Stimulated activated naive CD4-positive, alpha-beta T cell (primary cell): ENCODE measurements at places on chromosomes 7 and 10.

- DNase-seq, result no peak
Observed at GRCh38 chr10:103574097-103575061, 80.9 kb downstream of the NEURL1 start.

DNA sequence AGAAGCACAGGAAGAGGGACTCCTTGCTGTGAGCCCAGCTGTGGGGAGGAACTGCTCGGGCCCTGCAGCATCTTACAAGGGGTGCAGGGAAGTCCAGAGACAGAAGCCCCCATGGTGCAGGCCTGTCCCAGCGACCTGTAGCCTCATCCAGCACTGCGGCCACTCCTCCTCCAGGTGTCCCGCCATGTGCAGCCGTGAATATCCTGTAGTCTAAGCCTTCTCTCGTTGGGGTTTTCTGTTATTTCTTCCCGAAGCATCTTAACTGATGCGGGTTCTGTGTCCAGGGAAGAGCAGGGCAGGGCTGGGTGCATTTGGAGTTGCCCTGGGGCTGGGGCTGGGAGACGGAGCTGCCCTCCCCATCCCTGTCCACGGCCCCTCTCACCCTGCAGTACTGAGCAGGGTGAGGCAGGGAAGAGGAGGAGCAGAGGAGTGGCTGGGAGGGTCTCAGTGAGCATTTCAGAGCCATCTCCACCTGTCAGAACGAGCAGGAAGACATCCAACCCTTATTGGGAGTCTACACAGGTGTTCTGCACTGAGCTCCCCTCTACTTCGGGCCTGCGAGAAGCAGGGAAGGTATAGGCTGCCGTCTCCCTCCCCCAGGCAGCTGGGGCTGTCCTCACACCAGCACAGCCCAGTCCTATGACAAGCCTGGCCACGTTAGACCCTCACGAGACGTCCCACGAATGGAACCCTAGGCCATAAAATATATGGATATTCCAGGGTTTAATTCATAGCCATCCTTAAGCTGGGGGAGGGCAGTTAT lies 494.5 kb downstream of the DNAJB6 start:
- DNase-seq, result no peak

GRCh38 chr10:43251419-43252165 lies 15.3 kb downstream of the RASGEF1A start:
- no peak for DNase-seq

- no peak for DNase-seq
Observed at GRCh38 chr10:116430288-116430687, 2.6 kb downstream of the PNLIPRP3 start.

DNA sequence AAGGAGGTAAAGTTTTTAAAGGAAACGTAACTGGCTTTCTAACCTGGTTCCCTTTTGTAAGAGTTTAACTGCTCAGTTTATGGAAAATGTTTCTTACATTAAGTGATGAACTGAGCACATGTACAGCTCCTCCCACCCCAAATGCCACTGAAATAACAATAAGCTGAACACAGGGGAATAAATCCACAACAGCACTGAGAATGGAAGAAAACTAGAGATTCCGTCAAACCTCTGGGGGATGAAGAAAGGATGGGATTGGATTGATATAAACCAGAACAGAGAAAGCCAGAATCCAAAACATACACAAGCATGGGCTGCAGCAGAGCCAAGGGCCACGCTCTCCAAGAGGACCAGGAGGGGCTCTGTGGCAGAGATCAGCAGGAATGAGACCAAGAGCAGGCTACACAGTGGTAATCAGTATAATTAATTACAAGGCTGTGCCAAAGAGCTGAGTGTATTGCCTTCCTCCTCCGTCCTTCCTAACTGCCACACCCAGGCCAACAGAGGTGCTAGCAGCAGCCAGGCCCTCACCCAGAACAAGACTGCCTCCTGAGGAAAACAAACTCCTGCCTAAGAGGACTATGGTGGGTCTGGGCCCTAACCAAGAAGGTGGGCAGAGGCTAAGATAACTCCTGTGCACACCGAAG lies 73.9 kb downstream of the KIAA1549 start:
- DNase-seq, result no peak

DNA sequence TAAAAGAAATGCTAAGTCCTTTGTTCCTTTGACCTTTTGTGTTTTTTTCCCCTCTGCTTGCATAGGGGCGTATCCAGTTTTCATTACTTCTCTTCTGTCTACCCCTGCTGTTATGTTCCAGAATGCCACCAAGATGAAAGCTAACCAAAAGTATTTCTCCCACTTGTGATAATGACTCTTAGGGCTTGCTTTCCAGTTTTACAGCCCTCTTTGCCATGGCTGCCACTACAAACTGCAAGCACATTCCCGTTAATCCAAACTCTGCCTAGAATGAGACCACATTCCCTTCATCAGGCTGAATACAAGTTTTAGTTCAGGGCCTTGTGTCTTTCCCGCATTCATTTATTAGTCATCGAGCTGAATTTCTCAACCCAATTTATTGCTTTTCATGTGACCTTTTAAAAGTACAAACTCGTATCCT lies 23.6 kb upstream of the CD36 start:
- no peak for DNase-seq

DNA sequence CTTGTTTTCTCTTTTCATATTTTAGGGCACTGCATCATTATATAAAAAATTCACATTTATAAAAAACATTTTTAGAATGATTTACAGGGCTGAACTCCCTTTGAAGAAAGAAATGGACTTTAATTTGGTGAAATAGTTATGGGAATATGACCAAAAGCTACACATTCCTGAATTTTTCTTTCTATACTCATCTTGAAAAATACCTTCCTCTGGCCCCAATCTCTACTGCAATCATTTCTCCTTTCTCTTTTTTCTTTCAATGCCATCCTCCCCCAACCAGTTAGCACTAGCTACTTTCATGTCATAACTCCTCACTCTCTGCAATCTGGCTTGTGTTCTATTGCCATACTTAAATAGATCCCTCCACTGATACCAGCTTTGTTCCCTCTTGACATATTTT lies 6.2 kb downstream of the WNT8B start:
- DNase-seq, result no peak

- no peak for DNase-seq
Observed at GRCh38 chr10:123868038-123869019, 23.3 kb downstream of the CPXM2 start.

DNA sequence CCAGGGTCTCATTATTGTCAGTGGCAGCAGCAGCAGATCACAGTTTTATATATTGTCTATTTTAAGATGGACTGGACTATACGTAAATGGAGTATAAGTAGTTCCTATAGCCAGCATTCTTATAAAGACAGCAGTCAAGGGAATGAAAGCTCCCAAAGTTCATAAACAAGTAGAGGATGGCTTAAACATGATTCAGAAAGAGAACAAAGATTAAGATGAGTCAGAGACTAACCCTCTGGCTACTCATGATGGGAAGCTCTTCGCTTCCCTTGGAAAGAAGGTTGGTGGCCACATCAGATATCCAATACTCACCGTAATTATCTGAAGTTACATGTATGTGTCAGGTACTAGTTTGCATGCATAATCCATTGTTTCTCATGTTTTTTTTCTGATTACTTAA lies 277.0 kb downstream of the INHBA start:
- no peak for DNase-seq

DNA sequence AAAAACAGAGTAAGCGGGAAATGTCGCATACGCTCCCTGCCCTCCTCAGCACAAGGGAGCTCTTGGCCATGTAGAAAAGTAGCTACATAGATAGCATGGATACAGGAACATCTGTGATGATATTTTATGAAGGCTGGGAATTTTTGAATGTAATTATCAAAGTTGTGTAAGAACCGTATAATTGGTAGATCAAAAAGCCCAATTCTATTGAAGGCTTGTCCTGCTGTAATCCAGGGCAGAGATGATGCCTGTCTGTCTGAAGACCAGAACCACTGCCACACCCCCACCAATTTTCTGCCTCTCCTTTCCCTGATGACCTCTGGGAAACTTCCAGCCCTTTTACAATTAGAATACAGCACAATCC lies 51.4 kb downstream of the ZRANB1 start:
- DNase-seq, result no peak

DNA sequence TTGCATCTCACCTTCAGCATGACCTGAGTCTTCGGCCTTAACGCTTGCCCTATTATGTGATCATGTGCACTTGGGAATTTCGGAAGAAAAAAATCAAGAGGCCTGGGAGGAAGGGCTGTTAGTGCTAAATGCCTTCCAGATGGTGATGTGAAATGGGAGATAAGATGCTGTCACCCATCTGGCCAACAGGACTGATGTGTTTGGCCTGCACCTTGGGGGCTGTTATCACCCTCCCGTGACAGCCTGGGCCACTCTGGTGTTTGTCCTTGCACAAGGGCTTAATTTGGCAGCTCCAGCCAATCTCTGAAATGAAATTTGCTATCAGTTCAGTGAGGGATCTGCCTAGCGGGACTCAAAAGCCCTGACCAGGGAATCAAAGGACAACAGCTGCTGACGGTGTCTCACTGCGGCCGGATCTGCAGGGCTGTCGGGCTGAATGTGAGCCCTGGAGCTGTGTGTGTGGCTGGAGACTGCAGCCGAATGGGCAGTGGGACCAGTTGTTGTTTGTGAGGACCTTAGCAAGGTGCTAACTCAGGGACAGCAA lies 131.4 kb upstream of the BTBD16 start:
- no peak for DNase-seq

GRCh38 chr10:52409928-52410327 lies 95.8 kb downstream of the DKK1 start:
- no peak for DNase-seq

DNA sequence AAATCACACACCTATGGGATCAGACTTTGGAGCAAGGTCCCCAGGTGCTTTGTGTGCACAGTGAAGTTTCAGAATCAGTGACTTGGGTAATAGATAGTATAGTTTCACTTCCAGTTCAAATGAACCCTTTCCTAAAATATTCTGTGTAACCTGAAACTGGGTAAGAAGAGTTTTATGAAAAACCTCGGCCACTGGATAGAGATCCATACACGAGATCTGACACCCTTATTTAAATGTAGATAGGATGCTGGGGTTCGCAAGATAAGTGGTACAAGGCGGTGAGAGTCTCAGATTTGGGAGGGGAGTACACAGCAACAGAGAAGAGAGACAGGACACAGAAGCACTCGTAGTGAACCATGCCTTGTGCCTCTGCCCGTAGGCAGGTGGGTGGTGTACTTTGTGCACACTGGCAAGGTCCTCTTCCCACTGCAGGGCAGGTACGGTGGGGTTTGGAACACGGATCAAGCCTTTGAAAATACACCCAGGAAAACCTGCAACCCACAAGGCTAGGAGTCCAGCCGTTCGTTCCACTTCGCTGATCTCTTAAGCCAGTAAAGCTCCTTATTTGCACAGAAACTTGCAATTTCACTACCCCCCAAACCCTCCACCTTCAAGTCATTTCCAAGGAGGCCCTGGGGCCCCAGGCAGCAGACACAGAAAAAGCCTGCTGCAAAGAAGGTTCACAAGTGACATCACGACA lies 162.8 kb downstream of the USP6NL start:
- no peak for DNase-seq

- DNase-seq, result no peak
Observed at GRCh38 chr7:105905209-105905909, 29.0 kb upstream of the ATXN7L1 start.

DNA sequence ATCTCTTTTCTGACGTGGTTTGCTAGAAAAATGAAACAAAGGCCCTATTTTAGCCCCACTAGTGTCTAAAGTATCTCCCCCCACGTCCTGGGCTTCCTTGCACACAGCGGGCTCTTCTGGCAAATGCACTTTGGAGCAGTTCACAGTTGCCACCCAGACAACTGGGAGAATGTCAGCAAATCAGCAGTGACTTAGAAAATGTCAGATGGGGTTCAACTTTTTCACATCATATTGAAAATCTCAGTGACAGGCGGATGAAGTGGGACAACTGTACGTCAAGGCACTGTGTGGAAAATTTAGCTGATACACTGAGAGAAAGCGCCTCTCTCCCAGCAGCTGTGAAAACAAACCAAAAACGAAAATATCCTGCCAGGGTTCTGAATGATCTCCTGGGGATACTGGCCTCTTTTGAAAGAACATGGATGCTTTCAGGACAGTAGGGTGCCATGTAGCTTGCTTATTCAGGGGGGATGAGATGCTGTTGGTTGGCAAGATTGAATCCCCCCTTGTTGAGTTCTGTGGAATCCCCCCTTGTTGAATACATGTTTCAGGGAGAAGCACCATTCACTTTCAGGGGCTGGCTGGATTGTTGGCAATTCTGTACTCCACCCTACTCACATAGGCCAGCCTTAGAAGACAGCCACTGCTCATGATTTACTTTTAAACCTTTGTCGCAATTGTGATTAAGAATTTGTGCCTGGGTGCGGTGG lies 372.8 kb upstream of the CELF2 start:
- no peak for DNase-seq

- DNase-seq, result peak; percentile 37
Observed at GRCh38 chr7:873367-874002, 2.9 kb upstream of the GET4 start.

DNA sequence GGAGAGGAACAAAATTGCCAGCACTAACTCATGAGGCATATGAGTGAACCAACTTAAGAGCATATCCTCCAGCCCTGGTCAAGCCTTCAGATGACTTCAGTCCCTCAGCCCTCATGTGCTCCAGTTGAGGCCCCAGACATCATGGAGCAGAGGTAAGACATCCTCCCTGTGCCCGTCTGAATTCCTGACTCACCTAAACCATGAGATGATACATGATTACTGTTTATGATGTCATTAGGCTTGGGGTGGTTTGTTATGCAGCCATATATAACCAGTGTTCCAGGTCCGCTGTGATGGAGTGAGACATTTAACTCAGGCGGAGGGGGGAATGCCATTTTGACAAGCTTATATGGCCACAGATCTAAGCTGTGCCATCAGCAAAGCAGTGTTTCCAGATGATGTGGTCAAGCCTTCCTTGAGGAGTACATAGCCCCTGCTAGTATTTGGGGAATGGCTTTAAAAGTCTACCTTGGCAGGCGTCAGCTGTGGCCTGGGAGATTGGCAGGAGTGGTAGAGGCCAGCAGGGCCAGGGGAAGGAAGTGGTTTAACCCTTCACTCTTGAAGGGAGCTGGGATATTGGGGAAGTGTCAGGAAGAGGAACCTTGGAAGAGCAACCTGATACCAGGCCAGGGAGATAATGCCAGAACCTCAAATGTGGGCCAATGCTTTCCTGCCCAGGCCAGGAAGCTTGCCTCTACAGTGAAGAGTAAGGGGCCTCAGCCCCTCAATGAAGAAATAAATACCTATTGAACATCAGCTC lies 343.0 kb upstream of the PODXL start:
- DNase-seq, result no peak

- DNase-seq, result no peak
Observed at GRCh38 chr7:17557251-17557671, 258.8 kb downstream of the AHR start.

- DNase-seq, result no peak
Observed at GRCh38 chr10:89805599-89806013, 104.2 kb downstream of the KIF20B start.

DNA sequence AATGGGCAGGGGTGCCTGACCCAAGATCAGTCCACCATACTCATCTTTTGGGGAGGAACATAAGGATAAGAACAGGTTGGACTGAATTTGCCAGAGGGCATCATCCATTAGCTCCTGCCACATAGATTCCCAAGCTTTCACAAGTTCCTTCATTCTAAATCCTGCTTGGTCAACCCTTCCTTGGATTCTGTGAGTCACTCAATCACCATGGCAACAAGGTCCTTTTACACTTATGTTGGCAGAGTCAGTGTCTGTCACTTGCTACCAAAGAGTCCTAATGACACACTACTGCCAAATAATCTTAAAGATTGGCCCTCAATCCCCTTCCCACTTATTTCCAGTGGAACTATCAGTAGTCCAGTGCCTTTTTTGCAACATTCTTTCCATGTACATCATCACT lies 5.0 kb upstream of the LGI1 start:
- no peak for DNase-seq

GRCh38 chr10:68506411-68506810 lies 20.9 kb downstream of the SLC25A16 start:
- no peak for DNase-seq
